ENCODE measurements at places on chromosomes 5 and 9.
A peak's percentile ranks its signal among the peaks of the same experiment; 100 is the strongest.

DNA sequence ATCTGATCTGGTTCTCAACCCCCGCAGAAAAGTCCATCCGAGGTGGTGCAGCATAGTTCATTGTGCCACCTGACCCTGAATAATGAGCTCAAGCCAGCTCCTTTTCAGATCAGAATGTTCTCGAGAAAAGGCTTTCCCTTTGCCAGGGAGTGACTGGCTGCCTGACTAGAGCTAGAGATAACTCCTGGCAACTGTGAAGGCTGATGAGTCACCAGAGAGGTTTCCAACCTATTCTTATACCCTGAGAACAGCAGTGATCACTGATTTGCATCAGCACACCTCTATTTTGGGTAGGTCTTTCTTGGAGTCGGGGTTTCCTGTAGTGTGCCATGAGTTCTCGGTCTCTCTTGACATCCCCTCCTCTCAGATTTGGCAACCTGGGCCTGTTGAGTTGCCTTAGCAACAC is 127.9 kb downstream of the PIK3R1 start:
- peak; percentile 78 for DNase-seq

DNA sequence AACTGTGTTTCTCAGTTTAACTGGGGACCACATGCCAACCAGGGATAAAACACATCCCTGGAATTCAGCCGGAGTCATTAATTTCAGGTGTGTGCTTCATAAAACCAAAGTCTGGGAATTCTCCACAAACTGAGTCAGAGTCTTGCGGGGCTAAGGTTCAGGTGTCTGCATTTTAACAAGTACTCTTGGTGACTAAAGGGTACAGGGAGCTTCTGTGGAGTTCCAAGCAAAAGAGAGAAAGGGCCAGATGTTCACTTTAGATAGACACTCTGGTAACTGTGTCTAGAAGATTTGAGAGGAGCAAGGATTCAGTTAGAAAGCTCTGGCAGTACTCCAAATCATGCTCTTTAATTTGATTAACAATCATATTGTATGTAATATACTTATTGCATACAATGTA is 4.0 kb downstream of the NADK2 start:
- DNase-seq = no peak

DNA sequence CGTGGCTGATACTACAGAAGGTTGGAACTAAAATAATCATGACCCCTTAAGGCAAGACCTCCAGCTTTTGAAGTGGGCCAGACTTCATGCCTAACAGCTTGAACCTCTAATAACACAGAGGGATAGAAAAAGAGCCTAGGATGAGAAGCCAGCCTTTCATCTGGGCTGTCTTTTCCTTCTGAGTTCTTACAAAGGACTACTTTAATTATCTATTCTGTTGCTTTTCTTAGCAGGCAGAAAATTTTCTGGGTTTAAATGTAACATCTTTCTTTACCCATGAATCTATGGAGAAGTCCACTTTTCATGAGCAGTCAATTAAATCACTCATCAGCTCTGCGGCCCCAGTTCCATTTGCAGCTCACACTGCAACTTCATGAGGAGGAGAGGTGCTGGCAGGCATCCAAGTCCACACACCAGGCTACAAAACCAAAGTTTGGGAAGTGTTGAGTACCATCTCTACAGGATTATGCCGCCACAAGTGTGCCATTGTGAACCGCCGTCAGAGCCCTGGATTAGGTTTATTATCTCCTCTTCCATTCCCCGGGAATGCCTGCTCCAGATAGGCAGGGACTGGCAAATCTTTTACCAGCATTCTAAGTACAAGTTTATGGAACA is 192.0 kb downstream of the TLE4 start:
- DNase-seq = no peak

- peak; percentile 40 for DNase-seq
Measured at GRCh38 chr9:71767776-71768321, 464 bp downstream of the CEMIP2 start.

DNA sequence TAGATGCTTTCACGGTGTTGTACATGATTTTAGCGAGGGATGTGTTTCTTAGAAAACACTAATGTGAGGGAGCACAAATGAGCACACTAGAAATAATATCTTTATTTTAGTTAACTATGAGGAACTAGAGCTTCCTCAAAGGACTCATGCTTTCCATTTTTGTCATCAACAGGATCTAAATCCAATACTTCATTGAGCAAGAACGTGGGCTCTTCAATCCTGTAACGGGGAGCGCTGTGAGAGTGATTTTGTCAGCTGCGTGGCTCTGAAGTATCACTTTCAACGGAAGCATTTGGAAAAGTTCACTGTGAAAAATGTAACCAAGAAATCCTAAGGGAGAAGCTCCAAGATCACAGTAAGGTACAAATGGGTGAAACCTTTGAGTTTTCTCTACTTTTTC is 93.2 kb downstream of the LIX1 start:
- DNase-seq = no peak

DNA sequence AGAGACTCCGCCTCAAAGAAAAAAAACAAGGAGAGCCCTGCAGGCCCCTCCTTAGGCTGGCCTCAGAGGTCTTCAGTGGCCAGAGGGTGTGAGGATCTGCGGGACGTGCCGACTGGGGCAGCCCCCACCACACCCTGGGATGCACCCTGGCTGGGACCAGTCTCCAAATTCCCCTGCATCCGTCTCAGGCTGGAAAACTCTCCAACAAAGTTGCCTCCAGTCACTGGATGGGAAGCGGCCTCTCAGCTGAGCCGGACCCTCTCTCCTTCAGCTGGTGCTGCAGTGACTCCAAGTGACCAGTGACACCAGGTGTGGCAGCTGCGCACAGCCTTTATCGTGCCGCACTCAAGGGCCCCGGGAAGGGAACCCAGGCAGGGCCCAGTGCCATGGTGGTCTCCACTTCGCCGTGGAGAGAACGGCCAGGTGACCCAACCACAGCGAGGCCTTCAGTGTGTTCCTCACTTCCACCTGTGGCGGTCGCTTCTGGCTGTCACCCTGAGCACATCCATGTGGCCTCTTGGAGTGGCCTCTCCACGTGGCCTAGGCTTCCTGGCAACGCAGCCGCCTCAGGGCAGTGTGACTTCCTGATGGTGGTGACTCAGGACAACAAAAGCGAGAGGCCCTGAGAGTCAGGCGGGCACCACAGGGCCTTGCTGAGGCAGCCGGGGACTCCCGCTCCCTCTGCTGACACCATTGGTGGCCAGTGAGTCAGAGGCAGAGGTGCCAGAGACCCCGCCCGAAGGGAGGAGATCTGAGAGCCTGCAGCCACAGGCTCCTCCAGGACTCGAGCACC is 19.3 kb upstream of the CAMSAP1 start:
- peak; percentile 96 for DNase-seq

GRCh38 chr5:98902733-98903132 is 26.1 kb downstream of the CHD1 start:
- peak; percentile 67 for DNase-seq

DNA sequence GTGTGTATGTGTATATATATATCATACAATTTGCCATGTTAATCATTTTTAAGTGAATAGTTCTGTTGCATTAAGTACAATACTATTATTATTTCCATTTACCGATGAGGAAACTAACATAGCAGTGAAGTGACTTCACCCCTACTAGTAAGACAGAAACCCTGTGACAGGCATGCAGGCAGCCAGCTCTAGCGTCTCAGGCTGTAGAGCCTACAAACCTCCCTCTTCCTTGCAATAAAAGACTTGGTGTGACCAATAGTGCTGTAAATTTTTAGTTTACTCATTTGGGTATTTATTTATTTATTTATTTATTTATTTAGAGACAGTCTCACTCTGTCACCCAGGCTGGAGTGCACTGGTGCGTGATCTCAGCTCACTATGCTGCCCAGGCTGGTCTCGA is 24.7 kb downstream of the FNBP1 start:
- DNase-seq = no peak

DNA sequence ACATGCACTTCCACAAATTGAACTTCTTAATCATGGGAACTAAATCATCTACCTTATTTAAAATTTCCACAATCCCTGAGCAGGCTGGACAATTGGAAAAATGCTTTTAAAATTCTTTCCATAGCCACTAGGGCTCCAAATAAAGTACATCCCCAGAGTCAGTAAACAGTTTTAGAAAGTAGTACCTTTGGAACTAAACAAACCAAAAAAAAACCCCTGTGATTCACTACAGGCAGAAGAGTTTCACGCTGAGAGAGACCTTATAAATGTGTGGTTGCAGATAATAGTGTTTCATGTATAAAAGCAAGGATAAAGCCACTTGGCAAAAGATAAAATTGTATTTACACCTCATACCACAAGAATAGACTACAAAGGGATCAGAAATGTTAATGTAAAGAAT is 11.8 kb upstream of the HMGCR start:
- no peak for DNase-seq

- peak; percentile 33 for DNase-seq
Measured at GRCh38 chr9:105842023-105842644, 147.8 kb downstream of the TMEM38B start.

DNA sequence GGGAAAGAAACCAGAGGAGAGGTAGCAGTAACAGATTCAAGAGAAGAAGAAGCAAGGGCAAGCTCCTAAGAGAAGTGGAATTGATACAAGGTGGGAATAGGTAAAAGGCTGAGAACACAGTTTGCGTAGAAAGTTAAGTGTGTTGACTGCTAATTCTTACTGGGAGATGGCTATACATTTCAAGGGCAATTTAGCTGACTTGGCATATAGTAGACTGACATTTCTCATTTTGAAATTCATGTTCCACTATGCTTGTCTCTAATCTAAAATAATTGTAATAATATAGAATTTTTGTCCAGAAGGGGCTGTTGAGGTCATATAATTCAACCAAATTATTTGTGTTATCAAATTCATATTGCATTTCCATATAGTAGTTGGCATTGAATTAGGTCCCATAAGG is 144.0 kb downstream of the ATG10 start:
- DNase-seq = no peak

DNA sequence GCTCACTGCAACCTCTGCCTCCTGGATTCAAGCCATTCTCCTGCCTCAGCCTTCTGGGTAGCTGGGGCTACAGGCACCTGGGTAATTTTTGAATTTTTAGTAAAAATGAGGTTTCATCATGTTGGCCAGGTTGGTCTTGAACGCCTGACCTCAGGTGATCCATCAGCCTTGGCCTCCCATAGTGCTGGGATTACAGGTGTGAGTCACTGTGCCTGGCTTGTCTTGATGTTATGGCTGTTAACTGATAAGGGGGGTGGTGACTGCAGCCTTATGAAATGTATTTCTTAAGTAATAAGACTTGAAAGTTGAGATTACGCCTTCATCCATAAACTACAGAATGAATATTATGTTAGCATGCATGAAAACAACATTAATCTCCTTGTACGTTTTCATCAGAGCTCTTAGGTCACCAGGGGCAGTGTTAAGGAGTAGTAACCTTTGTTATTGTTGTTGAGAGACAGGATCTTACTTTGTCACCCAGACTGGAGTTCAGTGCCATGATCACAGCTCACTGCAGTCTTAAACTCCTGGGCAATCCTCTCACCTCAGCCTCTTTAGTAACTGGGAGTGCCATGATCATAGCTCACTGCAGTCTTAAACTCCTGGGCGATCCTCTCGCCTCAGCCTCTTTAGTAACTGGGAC is 148.3 kb downstream of the ATP10B start:
- no peak for DNase-seq

GRCh38 chr5:67693956-67694809 is 497.6 kb upstream of the CD180 start:
- peak; percentile 37 for DNase-seq

DNA sequence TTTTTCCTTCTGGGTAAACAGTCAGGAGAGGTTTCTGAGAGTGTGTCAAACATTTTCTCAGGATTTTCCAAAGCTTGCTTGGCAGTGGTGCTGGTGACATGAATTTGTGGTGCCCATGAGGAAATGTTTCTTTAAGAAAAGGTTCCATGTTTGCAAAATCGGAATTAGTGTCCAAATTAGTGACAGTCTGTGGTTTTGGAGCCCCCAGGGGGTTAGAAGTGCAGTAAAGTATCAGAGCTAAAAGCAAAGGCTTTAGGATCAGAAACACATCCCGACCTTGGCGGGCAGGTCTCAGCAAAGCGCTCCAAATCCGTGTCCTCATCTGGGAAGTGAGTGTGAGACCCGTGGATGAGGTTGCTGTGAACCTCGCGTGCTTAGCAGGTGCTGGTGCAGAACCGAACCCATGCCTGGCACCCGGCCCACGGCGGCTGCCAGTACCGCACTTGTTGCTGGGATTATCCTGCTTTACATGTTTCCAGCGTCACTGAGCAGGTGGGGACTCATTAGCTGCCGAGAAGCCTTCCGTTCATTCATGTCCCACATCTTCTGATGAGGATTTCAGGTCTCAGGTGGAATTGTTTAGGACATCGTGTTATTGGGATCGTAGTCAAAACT is 70.8 kb upstream of the COL5A1 start:
- DNase-seq = no peak

DNA sequence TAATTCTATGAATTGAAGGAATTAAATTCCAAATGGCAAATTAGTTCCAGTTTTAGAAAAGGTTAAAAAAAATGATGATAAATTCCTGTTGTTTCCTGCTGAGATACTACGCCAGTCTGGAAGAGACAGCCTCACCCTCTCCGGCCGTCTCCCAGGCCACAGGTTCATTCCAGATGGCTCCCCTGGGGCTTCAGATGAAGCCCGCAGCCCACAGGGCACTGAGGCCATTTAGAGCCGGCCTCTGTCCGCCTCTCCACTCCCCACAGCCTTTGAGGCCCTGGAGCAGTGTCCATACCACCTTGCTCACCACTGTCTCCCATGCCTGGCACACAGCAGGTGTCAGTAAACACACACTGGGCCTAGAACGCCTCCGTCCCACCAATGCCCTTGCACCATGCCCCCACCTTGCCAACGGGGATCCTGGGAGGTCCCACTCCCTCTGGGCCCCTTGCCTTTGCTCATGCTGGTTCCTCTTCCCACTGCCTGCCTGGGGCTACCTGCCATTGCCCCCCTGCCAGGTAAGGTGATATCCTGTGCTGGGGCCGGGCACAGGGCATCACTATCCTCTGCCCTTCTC is 26.1 kb downstream of the GFPT2 start:
- no peak for DNase-seq

DNA sequence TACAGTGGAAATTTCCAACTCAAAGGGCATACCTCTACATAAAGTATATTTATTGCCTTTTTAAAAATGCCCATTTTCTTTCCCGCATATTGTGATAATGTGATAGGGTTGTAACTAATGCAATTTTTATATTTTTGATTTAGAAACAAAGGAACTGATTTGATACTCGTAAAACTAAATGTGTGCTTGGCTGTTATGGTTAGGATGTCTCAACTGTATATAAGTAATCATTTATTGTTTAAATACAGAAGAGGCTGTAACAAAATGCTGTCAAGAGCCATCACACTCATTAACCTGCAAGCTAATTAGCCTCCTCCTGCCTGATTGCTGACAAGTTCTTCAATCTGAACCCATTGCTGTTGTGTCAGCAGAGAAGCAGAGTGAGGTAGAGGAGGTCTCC is 149.2 kb downstream of the PBX3 start:
- DNase-seq = no peak

- no peak for DNase-seq
Measured at GRCh38 chr5:98425640-98426039, 347.8 kb upstream of the RGMB start.

- DNase-seq = no peak
Measured at GRCh38 chr5:175749591-175749990, 91.7 kb downstream of the HRH2 start.

GRCh38 chr9:120931231-120932085 is 4.9 kb upstream of the TRAF1 start:
- DNase-seq = peak; percentile 81

- peak; percentile 38 for DNase-seq
Measured at GRCh38 chr9:131394464-131395156, 724 bp downstream of the PRRC2B start.

Measured in EL (cell line).